ENCODE measurements at places on chromosomes 3 and 15.

DNA sequence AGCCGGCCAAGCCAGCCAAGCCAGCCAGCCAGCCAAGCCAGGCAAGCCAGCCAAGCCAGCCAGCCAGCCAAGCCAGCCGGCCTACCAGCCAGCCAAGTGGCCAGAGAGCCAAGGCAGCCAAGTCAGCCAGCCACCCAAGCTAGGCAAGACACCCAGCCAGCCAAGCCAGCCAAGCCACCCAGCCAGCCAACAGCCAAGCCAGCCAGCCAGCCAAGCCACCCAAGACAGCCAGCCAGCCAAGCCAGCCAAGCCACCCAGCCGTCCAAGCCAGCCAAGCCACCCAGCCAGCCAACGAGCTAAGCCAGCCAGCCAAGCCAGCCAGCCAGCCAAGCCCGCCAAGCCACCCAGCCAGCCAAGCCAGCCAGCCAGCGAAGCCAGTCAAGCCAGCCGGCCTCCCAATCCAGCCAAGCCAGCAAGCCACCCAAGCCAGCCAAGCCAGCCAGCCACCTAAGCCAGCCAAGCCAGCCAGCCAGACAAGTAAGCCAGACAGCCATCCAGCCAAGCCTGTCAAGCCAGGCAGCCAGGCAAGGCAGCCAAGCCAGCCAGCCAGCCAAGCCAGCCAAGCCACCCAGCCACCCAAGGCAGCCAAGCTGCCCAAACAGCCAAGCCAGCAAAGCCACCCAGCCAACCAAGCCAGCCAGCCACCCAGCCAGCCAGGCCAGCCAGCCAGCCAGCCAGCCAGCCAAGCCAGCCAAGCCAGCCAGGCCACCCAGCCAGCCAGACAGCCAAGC lies 200.5 kb downstream of the GOLGA6L6 start:
- DNase-seq: no peak

GRCh38 chr15:52124270-52124880 lies 11.8 kb upstream of the BCL2L10 start:
- no peak for DNase-seq

DNA sequence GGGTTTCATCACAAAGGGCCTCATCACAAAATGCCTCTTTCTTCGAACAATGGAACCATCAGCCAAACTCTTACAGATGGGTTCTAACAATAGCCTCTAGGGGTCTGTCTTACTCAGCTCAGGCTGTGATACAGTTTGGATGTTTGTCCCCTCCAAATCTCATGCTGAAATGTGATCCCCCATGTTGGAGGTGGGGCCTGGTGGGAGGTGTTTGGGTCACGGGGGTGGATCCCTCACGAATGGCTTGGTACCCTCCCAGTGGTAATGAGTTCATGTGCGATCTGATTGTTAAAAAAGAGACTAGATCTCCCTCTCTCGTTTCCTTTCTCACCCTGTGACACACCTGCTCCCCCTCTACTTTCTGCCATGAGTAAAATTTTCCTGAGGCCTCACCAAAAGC lies 47.9 kb upstream of the LIPC start:
- DNase-seq: no peak

DNA sequence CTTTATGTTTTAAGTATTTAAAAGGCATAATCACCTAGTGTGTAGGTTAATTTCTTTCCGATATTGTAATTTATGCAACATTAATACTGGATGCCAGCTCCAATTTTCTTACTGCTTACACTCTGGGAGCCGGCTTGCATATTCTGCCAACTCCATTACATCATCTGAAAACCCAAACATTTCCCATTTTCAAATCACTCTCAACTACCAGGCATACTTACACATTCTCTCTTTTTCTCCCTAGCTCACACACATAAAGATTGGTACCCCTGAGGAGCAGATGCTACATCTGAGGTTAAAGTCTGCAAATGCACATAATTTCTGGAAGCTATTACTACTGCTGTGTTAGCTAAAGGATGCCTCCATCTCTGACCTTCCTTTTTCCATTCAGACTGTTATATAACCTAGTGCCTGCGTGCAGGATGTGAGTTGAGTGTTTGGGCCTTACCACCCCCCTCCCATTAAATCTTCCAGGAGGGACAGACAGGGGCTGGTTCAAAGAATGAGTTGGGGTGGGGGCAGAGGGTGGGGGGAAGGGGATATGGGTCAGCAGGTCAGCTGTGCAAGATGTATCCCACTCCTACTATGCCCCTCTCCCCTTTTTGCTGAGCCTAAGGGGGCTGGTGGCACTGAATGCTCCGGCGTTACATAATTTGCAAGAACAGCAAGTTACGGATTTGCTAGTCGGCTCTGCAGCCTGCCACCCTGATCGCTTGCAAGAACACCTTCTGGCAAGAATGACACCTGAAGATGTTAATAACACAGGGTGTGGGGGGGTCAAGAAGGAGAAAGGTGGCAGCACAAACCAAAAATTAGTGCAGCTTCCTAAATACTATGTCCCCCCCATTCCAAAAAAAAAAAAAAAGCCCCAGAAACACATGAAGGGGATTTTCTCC lies 2.5 kb downstream of the RORA start:
- no peak for DNase-seq

All from HS-5 (cell line).